CD4-positive, alpha-beta T cell treated with Interleukin-6 for 4 hours (primary cell): ENCODE measurements at places on chromosomes 3 and 15.

- no peak for DNase-seq
These were observed 148.1 kb downstream of the WDR76 start for GRCh38 chr15:43974852-43975251.

GRCh38 chr3:51306093-51306492, 79.0 kb upstream of the MANF start:
- no peak for DNase-seq

GRCh38 chr15:25179673-25180511, 225.1 kb downstream of the SNRPN start:
- no peak for DNase-seq

DNA sequence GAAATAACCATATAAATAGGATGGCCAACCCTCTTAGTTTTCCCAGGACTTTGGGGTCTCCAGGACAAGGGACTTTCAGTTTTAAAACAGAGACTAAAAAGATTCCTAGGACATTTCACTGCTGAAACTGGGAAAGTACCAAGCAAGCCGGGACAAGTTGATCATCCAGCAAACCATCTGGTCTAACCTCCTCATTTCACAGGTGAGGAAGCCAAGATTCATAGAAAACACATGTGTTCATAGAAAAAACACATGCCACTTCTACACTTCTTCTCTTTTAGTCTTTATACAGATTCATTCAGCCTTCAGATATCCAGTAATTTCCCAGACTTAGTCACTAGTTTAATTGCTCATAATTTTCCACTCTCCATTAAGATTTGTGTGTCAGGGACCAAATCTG, 165.6 kb upstream of the CCDC54 start:
- DNase-seq: no peak

GRCh38 chr15:73589766-73590165, 43.4 kb downstream of the NPTN start:
- DNase-seq: no peak

DNA sequence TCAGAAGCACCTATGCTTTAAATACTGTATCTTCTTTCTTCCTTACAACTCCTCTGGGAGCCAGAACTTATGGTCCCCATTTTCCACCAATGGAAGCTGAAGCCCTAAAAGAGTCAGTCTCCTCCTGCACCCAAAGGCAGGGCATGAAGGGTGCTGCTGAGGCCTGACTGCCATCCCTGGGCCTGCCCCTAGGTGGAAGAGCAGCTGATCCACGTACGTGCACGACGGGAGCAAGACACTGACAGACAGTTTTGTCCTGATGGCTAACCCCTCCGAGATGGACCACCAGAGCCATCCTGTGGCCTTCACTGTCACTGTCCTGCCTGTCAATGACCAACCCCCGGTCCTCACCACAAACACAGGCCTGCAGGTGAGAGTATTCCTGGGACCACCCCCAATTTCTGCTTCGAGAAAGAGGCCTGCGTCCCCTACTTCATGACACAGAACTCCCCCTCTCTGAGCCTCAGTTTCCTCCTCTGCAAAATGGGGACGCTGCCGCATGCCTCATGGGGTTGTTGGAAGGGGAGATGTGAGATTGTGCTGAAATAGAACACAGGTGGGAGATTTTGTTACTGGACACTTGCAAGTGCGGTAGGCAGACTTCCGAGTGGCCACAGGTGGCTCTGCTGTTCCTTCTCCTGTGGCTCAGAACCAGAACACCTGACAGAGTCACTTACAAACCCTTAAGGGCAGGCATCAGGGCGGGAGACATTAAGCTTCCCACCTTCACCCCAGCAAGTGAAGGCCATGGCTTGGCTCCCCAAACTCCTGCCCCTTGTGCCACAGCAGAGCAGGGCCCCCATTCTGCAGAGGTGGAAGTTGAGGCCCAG, 175.4 kb downstream of the TBC1D2B start:
- no peak for DNase-seq

DNA sequence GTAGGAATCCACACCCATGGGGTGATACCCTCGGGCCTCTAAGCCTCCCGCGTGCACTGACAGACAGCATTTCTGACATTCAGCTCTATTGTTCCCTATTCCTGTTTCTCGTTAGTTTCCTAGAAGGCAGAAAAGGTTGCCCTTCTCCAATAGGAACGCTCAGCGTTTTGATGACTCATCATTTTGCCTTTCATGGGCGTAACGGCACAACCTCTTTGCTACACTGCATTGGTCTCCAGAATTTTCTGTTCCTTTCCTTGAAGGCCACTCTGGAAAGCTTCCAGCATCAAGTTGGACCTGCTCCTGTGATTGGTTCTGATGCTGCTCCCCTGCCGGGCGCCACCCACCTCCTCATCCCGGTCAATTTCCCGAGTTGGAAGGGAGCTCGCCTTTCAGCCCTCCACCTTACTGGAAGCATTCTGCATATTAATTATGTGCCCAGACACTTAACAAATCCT, 13.0 kb upstream of the TNK2 start:
- DNase-seq: no peak

- DNase-seq: no peak
These were observed 30.9 kb upstream of the SPSB4 start for GRCh38 chr3:141020143-141020830.

DNA sequence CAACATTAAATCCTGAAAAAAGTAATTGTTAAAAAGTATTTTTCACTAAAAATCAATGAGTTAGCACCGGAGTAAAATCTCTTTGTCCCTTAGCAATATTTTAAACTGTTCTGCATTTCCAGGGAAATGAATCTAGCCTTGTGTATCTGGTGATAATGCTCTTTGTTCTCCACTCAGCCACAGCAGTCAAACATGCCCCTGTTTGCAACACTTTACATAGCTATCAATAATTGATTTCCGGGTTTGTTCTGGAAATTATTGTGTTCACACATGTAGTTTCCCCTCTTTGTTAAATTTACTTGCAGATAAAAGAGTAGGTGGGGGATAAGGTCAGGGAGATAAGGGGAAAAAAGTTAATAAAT, 3.6 kb upstream of the A4GNT start:
- DNase-seq: no peak

GRCh38 chr3:28334552-28334951, 14.0 kb upstream of the ZCWPW2 start:
- DNase-seq: no peak

DNA sequence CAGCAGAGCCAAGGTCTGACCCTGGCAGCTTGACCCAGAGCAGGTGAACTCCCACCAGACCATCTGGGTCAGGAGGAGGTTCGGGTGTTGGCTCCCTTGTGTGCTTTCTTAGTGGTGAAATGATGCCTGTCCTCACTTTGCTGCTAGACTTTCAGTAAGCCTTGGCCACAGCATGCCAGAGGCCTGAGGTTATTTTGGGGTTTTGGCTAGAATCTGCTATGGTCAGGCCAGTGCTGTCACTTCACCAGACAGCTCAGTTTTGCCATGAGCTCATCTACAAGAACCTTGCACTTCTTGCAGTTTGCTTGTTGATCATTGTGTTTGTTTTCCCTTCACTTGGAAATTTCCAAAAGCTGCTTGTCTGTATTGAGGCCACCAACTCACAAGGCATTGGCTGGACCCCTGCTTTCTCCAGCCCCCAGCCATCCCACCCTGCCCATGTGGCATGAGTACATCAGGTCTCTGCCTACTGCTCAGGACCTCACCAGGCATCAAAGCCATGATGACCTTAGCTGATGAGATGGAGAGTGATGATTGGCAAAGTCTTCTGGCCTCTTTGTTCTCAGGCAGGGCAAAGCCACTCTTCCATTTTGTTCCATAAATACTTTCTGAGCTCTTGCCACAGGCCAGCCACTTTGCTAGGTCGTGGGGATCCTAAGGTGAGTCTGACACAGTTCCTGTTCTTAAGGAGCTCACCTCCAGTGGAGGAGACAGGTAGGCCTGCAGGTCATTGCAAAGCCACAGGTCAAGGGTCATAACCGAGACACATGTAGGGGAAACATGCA, 122.6 kb downstream of the ARNT2 start:
- DNase-seq: no peak

DNA sequence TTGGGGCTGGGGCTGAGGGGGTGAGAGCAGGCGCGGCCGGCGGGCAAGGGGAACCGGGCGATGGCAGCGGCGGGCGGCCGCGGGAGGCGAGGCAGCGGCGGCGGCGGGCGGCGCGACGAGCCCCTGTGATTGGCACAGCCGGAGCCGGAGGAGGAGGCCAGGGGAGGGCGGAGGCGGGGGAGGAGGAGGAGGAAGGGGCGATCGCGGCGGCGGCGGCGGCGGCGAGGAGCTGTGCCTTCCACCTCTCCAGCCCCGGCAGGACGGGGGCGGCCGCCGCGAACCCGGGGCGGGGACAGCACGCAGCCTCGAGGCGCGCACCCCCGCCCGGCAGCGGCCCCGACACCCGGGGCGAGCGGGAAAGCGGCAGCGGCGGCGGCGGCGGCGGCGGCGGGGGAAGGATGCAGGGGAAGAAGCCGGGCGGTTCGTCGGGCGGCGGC, at the start of gene SLCO3A1:
Gene SLCO3A1 (plus strand): TSS at position 198 of the 437 bp plus-strand sequence.
- peak; percentile 85 for DNase-seq

DNA sequence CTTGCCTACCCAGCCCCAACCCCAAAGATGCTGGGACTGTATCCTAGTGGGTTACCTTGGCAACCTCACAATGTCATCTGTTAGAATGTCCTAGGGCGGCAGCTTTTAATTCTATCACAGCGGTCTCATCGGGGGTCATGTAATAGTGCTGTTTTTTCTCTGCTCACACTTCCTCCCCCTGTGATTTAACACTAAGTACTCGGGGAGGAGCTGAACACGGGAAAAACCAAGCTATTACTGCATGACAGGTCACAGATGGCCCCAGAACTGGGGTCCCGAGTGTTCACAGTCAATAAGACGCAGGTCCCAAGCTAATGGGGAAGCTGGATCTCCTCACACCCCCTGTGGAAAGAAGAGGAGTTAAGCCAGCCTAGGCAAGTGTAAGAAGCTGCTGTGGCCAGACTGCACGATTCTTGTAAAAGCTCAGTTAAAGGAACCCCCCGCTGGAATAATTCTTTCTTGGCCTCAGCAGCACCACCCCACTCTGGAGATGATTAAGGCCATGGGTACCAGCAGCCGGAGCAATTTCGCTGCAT, 2.5 kb upstream of the RFTN1 start:
- DNase-seq: no peak

DNA sequence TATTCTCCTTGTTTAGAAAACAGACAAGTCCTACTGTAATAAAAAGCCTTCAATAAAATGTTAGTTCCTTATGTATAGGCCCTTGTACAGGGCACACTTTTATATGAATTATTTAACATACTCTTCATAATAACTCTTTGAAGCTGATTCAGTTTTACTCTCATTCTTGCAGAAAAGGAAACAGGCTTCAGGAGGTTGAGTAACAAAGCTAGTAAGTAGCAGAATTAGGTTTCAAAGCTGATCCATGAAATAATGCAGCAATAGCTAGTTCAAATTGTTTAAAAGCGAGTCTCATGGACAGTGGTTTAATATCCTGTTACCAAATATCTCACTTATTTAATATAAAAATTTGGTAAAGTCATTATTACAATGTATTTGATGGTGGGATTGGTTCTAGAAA, 25.0 kb downstream of the TCF12 start:
- no peak for DNase-seq

DNA sequence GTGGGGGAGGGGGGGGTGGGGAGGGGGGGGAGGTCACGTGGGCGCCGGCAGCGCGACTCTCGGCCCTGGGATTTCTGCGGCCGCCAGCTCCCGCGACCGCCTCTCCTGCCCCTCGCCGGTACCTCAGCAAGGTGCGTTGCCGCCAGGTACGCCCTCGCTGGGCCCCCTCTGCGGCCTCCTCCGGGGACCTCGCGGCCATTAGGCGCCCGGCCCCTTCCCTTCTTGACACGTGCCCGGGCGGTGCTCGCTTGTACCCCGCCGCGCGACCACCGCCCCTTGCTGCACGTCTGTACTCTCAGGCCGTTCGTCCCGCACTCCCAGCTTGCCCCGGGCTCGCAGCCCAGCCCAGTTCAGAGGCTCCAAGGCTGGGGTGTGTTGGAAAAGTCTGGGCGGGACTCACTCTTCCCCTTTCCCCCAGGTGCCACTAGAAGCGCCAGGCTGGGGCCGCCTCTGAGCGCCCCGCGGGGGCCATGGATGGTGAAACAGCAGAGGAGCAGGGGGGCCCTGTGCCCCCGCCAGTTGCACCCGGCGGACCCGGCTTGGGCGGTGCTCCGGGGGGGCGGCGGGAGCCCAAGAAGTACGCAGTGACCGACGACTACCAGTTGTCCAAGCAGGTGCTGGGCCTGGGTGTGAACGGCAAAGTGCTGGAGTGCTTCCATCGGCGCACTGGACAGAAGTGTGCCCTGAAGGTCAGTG, at the start of gene MAPKAPK3:
Gene MAPKAPK3 (plus strand): TSS at position 56 of the 696 bp plus-strand sequence. CDS start 415 bp downstream, at position 471.
- DNase-seq: peak; percentile 49

GRCh38 chr15:29131840-29132420, 137.7 kb downstream of the NSMCE3 start:
- no peak for DNase-seq

DNA sequence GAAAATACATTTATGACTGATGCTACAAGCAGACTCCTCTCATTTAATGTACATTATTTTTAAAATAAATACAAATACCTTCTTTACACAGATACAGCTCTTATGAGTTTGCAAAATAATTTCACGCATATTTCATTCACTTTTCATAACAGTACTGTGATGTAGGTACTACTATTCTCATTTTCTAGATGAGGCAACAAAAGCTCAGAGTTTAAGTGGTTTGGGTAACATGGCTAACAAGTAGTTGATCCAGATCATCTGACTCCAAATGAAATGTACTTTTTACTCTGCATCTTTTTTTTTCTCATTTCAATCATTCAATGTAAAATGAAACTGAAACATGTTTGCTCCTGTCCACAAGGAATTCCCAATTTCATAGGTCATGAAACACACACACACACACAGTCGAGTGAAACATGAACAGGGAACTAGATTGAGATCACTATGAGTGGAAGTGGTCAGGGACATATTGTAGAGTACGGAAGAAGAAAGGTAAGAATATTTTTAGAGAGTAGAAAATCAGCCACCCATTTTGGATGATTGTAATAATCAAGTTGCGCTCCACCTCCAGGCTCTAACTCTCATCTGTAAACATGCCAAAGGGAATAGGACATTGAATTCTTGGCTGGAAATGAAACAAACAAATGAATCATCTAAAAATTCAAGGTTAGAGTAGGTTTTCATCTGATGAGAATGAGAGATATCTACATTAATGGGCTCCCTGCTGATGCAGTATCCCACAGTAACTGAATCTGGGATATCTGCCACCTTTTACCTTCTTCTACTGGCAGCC, 92.4 kb downstream of the CLDN1 start:
- DNase-seq: no peak

GRCh38 chr3:101458387-101458786, 54.6 kb downstream of the SENP7 start:
- no peak for DNase-seq

GRCh38 chr3:165518346-165518745, 318.9 kb downstream of the BCHE start:
- DNase-seq: no peak
